ENCODE measurements at places on chromosomes 4 and X. TPM values are rescaled to one million over a fixed set of nuclear protein-coding genes. Genes with fewer than 3 reads are reported as not detected.

SHOX gene
- total RNA-seq = not detected

ADH1A gene
- total RNA-seq = not detected

USP17L29 gene
- not detected for total RNA-seq

GAGE12J gene
- total RNA-seq = not detected

IL13RA1 gene
- total RNA-seq = 67.8 TPM

GCNA gene
- total RNA-seq = 8.1 TPM

MAGEC2 gene
- not detected for total RNA-seq

CT45A5 gene
- total RNA-seq = not detected

CFAP97 gene
- total RNA-seq = 38.4 TPM

TCEAL8 gene
- total RNA-seq = not detected

SLC25A53 gene
- 5.9 TPM for total RNA-seq

CNKSR2 gene
- total RNA-seq = not detected

KLB gene
- total RNA-seq = 0.09 TPM

HPRT1 gene
- total RNA-seq = 75.0 TPM

PNMA6A gene
- 0.31 TPM for total RNA-seq

SULT1E1 gene
- total RNA-seq = 2.4 TPM

LRAT gene
- 7.0 TPM for total RNA-seq

SLC4A4 gene
- 14.6 TPM for total RNA-seq

CASP3 gene
- total RNA-seq = 21.8 TPM

SSX1 gene
- not detected for total RNA-seq

C4orf46 gene
- total RNA-seq = 10.1 TPM

PDE6B gene
- not detected for total RNA-seq

SPATA4 gene
- not detected for total RNA-seq

TBCK gene
- total RNA-seq = 19.7 TPM

CT47B1 gene
- not detected for total RNA-seq

PAGE2B gene
- not detected for total RNA-seq

CPZ gene
- total RNA-seq = not detected

GAB1 gene
- 13.4 TPM for total RNA-seq

SLC34A2 gene
- 12.8 TPM for total RNA-seq

HOPX gene
- not detected for total RNA-seq

CMC4 gene
- total RNA-seq = 0.59 TPM

REELD1 gene
- not detected for total RNA-seq

MAGEB2 gene
- total RNA-seq = not detected

SPANXN4 gene
- total RNA-seq = not detected

NRK gene
- not detected for total RNA-seq

PPEF1 gene
- not detected for total RNA-seq

SLC10A6 gene
- not detected for total RNA-seq

VCX gene
- not detected for total RNA-seq

GPM6B gene
- 4.3 TPM for total RNA-seq

OTC gene
- not detected for total RNA-seq
